Large intestine (tissue), 12 donors: ENCODE measurements at places on chromosomes 12 and 14.

- no peak for DNase-seq
Observed at GRCh38 chr12:58369576-58369975, 428.2 kb downstream of the ATP23 start.

GRCh38 chr14:67133595-67134441 lies 55.4 kb upstream of the GARIN2 start:
- no peak for DNase-seq

DNA sequence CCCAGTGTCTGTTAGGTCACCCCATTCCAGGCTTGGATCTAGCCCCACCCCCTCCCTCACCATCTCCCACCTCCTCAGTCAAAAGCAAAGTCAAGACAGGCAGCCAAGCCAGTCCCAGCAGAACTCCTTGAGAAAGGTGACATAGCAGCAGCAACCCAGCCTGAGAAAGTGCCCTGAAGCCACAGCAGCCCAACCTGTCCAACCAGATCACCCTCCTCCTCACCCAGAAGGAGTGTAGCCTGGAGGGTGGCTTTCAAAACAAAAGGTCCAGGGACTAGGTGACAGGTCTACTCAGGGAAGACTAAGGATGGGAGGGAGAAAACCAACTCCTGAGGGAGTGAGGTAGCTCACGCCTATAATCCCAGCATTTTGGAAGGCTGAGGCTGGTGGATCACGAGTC lies 5.2 kb downstream of the RAB15 start:
- no peak for DNase-seq

- no peak for DNase-seq
Observed at GRCh38 chr12:10672231-10672868, 1.5 kb downstream of the STYK1 start.

- DNase-seq, result no peak
Observed at GRCh38 chr14:89231426-89232113, 185.5 kb downstream of the FOXN3 start.
